ENCODE measurements at places on chromosomes 2 and 18. TPM values are rescaled to one million over a fixed set of nuclear protein-coding genes. Genes with fewer than 3 reads are reported as not detected.
A peak's percentile ranks its signal among the peaks of the same experiment; 100 is the strongest.

TTC27 gene
- total RNA-seq, result 14.9 TPM

GRCh38 chr2:215754546-215754945 lies 258.8 kb downstream of the MREG start:
- H3K4me3 ChIP-seq, result no peak overlapping the region
- H3K27ac ChIP-seq, result no peak overlapping the region
- no peaks in the 10 kb centered on the region for H3K27me3 ChIP-seq
- H3K4me1 ChIP-seq, result peaks cover 12% of the 10 kb centered on the region
- DNase-seq, result no peak

DNA sequence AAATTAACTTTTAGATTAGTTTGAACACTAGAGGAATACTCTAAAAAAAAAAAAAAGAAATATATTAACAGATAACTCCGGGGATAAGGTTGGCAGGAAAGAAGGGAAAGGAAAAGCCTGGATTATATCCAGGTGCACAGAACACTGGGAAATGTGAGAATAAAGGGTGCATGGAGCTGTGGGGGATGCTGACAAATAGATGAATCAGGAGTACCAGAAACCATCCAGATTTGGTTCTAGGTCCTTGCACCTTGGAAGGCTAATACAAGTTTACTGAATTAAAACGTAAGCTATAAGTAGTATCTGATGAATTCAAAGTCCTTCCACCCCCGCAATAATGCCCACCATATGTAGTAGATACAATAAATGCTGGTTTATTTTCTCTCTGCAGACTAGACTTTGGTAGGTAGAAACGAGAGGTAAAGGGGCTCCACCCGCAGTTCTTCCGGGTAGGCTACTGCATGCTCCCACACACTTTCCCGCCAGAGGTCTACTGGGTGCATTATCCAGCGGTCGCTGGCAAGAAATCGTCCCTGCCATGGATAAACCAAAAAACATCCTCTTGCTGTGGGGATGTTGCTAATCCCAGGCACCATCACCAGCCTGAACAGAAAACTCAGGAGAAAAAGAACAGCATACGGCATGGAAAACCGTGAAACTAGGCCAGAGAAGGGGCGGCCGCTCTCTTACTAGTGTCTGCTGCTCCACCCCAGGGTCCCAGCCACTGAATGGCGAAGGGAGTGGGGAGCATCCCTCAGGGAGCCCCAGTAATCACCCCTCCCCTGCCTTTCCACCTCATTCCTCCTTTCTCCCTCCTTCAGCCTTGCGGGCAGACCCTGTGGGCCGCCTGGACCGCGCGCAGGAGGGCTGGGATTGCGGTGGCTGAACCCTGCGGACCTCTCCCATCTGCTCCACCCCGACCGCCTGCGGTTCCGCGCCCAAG lies 1.5 kb downstream of the CNRIP1 start:
- peaks cover 54% of the 10 kb centered on the region for H3K27me3 ChIP-seq
- no peak overlapping the region for H3K27ac ChIP-seq
- H3K4me3 ChIP-seq, result peak overlapping the region; percentile 54
- DNase-seq, result peak; percentile 17
- H3K36me3 ChIP-seq, result no peaks in the 10 kb centered on the region
- peaks cover 3% of the 10 kb centered on the region for H3K4me1 ChIP-seq

DNA sequence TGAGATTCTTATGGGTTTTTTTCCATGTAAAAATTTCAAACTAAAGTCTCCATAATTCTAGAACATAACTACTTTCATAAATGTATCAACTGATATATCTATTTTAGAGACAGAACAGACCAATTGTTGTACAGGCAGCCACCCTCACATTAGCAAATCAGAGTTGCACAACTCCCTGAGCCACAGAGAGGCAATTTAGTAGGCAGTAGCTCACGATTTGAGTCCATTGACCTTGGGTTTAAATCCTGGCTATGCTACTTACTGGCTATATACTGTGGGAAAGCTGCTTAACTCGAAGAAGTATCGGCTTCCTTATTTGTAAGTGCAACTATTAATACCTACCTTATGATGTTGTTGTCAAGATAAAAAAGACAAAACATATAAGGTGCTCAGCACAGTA lies 16.2 kb downstream of the MTIF2 start:
- no peak for DNase-seq
- H3K36me3 ChIP-seq, result peaks cover 41% of the 10 kb centered on the region
- no peak overlapping the region for H3K4me3 ChIP-seq
- H3K4me1 ChIP-seq, result no peaks in the 10 kb centered on the region
- H3K27me3 ChIP-seq, result no peaks in the 10 kb centered on the region
- H3K27ac ChIP-seq, result no peak overlapping the region

GRCh38 chr2:133657591-133657990 lies 89.3 kb upstream of the NCKAP5 start:
- no peak overlapping the region for H3K4me3 ChIP-seq
- H3K27me3 ChIP-seq, result no peaks in the 10 kb centered on the region
- DNase-seq, result no peak
- H3K27ac ChIP-seq, result no peak overlapping the region
- H3K36me3 ChIP-seq, result no peaks in the 10 kb centered on the region
- H3K4me1 ChIP-seq, result no peaks in the 10 kb centered on the region

Measured in cardiac muscle cell (in vitro differentiated cells and primary cell).